Activated CD4-positive, alpha-beta T cell treated with anti-CD3 and anti-CD28 coated beads, Interleukin-2, amount 10 ng/mL, durations not matched to agents 24 days and 14 days (primary cell): ENCODE measurements at places on chromosomes 7 and 10. TPM values are rescaled to one million over a fixed set of nuclear protein-coding genes. Genes with fewer than 3 reads are reported as not detected.
A peak's percentile ranks its signal among the peaks of the same experiment; 100 is the strongest.

Gene SEMA3D
- 0.47 and 0.64 TPM in 2 replicates for total RNA-seq

Gene CFAP70
- total RNA-seq = 0.17 and 0.33 TPM in 2 replicates

Gene STEAP4
- 0.52 and 0.58 TPM in 2 replicates for total RNA-seq

Gene CNPY1
- total RNA-seq = not detected in 2 replicates

Gene FAM20C
- 0.88 and 1.0 TPM in 2 replicates for total RNA-seq

GRCh38 chr7:155465761-155466141, 7.8 kb downstream of the EN2 start:
- no peak overlapping the region for H3K27ac ChIP-seq
- DNase-seq = no peak
- H3K36me3 ChIP-seq = no peaks in the 10 kb centered on the region

DNA sequence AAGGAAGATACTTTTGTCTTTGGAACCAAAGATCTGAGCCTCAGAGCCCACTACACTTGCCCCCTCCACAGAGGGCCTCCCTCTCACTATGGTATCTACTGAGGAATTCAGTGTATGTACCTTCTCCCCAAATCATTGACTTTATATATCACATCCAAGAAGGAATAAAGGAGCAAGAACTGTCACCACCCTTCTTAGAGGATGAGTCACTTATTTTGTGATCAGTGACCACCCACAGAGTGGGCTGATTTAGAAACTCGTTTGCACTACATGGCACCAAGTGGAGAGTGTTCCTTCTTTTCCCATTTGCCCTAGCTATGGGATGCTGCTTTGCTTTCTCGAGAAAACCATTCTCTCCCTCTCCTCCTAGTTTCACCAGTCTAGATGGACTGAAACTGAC, 5.7 kb downstream of the TMEM243 start:
- peaks cover 67% of the 10 kb centered on the region for H3K4me1 ChIP-seq
- H3K4me3 ChIP-seq = peak overlapping the region; percentile 72
- H3K27me3 ChIP-seq = no peaks in the 10 kb centered on the region
- H3K27ac ChIP-seq = peak overlapping the region; percentile 85
- H3K36me3 ChIP-seq = peaks cover 37% of the 10 kb centered on the region
- no peak for DNase-seq

GRCh38 chr7:23907012-23907411, 197.0 kb downstream of the STK31 start:
- H3K36me3 ChIP-seq = no peaks in the 10 kb centered on the region
- H3K27me3 ChIP-seq = peaks cover 5% of the 10 kb centered on the region
- H3K27ac ChIP-seq = no peak overlapping the region
- no peak for DNase-seq

DNA sequence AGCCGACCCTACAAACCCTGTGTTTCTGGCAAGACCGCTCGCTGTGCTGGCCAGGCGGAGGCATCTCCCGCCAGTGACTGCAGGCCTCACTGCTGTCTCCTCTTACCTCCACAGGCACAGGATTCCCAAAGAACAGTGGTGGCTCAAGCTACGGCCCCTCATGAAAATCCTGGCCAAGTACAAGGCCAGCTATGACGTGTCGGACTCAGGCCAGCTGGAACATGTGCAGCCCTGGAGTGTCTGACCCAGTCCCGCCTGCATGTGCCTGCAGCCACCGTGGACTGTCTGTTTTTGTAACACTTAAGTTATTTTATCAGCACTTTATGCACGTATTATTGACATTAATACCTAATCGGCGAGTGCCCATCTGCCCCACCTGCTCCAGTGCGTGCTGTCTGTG, 36.2 kb downstream of the PITRM1 start:
- H3K27ac ChIP-seq = no peak overlapping the region
- no peaks in the 10 kb centered on the region for H3K27me3 ChIP-seq
- peaks cover 75% of the 10 kb centered on the region for H3K36me3 ChIP-seq
- no peak overlapping the region for H3K4me3 ChIP-seq

- DNase-seq = no peak
- no peak overlapping the region for H3K4me3 ChIP-seq
- H3K4me1 ChIP-seq = peaks cover 2% of the 10 kb centered on the region
- H3K27ac ChIP-seq = no peak overlapping the region
- H3K27me3 ChIP-seq = peaks cover 4% of the 10 kb centered on the region
- H3K36me3 ChIP-seq = no peaks in the 10 kb centered on the region
These were observed 31.2 kb upstream of the ZNF438 start for GRCh38 chr10:31062856-31063255.

DNA sequence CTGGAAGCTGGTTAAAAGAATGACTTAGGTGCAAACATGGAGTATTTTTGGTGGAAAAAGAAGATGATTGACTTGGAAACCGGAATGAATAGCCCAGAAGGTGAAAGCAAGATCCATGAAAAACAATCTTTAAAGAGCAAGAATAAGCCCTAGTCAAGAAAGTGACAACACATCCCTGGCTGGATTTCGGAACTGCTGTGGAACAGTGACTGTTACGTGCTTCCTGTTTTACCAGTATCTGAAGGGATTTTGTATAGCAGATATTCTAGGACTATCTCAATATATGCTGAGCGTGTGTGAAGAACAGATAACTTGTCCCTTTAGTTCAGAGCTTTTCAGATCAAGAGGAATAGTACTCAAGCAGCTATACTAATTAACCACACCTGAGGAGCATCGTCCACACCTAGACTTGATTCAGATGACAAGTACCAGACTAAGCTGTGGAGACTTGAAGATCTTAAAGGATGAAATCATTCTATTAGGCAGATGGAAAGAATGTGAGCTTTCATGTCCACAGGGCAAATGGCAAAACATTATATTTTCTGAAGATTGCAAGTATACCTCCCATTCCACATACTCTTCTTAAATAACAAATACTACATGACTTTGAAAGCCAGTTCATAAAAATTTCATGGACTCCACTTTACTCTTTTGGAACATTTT, 11.5 kb upstream of the TES start:
- H3K4me3 ChIP-seq = no peak overlapping the region
- peaks cover 46% of the 10 kb centered on the region for H3K27me3 ChIP-seq
- no peaks in the 10 kb centered on the region for H3K4me1 ChIP-seq
- H3K27ac ChIP-seq = no peak overlapping the region
- no peaks in the 10 kb centered on the region for H3K36me3 ChIP-seq
- DNase-seq = no peak

DNA sequence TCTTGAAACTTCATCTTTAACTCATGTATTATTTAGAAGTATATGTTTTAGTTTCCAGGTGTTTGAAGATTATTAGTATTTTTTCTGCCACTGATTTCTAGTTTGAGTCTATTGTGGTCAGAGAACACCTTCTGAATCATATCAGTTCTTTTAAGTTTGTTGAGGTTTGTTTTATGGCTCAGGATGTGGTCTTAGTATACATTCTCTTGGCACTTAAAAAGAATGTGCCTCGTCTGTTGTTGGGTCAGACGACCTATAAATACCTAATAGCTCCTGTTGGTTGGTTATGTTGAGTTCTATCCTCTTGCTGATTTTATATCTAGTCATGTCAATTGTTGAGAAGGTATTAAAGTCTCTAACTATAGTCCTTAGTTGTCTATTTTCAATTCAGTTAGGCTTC, 15.9 kb downstream of the TDRD1 start:
- H3K4me1 ChIP-seq = peaks cover 6% of the 10 kb centered on the region
- H3K27ac ChIP-seq = no peak overlapping the region
- H3K27me3 ChIP-seq = peaks cover 45% of the 10 kb centered on the region
- no peak overlapping the region for H3K4me3 ChIP-seq
- no peaks in the 10 kb centered on the region for H3K36me3 ChIP-seq
- no peak for DNase-seq

DNA sequence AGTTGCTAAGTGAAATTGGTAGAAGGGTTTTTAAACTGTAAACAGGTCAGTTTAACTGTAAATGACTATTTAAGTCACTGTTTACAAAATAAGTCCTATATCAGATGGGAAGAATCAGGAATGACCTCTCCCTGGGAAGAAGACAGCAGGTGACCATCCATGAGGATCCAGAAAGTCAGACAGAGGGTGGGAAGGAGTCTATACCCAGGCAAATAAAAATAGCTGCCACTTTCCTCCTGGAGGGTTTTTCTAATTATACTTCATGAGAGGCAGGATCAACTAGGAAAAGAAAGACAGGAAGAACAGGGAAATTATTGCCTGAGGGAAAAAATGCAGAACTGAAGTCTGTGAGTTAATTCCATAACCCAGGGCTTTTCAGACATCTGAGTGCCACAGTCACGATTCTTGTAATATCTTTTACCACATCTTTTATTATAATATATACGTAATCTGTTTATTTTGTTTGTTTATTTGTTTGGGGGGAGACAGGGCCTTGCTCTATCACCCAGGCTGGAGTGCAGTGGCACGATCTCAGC, 7.0 kb downstream of the DNTT start:
- no peak overlapping the region for H3K27ac ChIP-seq
- H3K4me1 ChIP-seq = no peaks in the 10 kb centered on the region
- no peak overlapping the region for H3K4me3 ChIP-seq
- H3K36me3 ChIP-seq = no peaks in the 10 kb centered on the region
- peaks cover 17% of the 10 kb centered on the region for H3K27me3 ChIP-seq
- no peak for DNase-seq

DNA sequence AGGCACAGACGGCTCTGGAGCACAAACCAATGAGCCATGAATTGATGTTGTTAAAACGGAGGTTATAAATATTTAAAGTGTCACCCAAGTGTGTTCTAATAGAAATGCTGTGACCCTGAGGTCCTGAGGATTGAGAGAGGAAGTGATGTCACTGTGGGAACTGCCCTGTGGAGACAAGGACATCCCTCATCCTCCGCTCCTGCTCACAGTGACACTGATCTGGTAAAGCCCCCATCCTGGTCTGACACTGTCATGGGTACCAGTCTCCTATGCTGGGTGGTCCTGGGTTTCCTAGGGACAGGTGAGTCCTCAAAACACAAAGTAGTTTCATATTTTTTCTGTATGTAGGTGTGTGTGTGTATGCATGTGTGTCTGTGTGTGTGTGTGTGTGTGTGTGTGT, 237.9 kb upstream of the PRSS1 start:
- H3K4me1 ChIP-seq = peaks cover 16% of the 10 kb centered on the region
- H3K36me3 ChIP-seq = no peaks in the 10 kb centered on the region
- DNase-seq = no peak
- H3K27ac ChIP-seq = no peak overlapping the region
- no peak overlapping the region for H3K4me3 ChIP-seq
- H3K27me3 ChIP-seq = peaks cover 4% of the 10 kb centered on the region

GRCh38 chr10:108905171-108905570, 1018.1 kb downstream of the XPNPEP1 start:
- no peaks in the 10 kb centered on the region for H3K27me3 ChIP-seq
- no peak for DNase-seq
- H3K27ac ChIP-seq = no peak overlapping the region
- no peaks in the 10 kb centered on the region for H3K36me3 ChIP-seq
- no peak overlapping the region for H3K4me3 ChIP-seq

GRCh38 chr10:44022203-44022602, 362.7 kb downstream of the CXCL12 start:
- no peaks in the 10 kb centered on the region for H3K36me3 ChIP-seq
- H3K4me1 ChIP-seq = no peaks in the 10 kb centered on the region
- no peak for DNase-seq
- H3K27ac ChIP-seq = no peak overlapping the region

DNA sequence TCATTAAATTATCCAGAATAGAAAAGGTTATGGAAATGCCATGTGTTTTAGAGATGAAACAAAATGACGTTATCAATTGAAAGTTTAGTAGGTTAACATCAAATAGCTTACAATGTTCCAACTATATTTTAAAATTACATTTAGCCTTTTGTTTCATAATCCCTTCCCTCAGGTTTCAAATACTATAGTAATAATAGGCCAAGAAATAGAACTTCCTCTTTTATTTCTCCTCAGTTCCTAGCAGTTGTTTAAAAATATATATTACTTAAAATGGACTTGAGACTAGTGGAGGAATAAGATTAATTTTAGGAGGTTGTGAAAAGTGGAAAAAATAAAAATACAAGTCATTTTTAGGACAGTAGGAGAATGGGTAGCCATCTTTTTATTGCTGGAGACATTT, 16.4 kb upstream of the PDSS1 start:
- H3K27me3 ChIP-seq = peaks cover 8% of the 10 kb centered on the region
- H3K4me3 ChIP-seq = no peak overlapping the region
- no peak overlapping the region for H3K27ac ChIP-seq
- DNase-seq = no peak
- H3K36me3 ChIP-seq = no peaks in the 10 kb centered on the region

DNA sequence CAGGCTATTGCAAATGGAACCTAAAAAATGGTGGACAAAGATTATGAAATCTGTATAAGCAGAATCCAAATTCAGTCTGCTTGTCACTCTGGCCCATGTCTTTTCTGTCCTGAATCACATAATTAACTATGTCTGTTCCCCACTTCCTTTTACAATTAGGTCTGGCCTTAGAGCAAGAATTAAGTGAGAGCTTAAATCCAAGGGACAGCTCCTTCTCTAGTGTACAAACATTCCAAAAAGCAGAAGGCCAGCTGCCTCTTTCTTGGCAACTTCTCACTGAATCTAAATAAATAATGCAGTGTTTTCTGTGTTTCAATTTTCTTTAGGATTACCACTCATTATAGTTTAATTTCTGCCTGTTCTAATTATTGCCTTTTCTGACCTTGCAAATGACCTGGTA, 39.3 kb upstream of the NEBL start:
- no peaks in the 10 kb centered on the region for H3K4me1 ChIP-seq
- no peaks in the 10 kb centered on the region for H3K36me3 ChIP-seq
- H3K27ac ChIP-seq = no peak overlapping the region
- DNase-seq = no peak
- no peaks in the 10 kb centered on the region for H3K27me3 ChIP-seq

DNA sequence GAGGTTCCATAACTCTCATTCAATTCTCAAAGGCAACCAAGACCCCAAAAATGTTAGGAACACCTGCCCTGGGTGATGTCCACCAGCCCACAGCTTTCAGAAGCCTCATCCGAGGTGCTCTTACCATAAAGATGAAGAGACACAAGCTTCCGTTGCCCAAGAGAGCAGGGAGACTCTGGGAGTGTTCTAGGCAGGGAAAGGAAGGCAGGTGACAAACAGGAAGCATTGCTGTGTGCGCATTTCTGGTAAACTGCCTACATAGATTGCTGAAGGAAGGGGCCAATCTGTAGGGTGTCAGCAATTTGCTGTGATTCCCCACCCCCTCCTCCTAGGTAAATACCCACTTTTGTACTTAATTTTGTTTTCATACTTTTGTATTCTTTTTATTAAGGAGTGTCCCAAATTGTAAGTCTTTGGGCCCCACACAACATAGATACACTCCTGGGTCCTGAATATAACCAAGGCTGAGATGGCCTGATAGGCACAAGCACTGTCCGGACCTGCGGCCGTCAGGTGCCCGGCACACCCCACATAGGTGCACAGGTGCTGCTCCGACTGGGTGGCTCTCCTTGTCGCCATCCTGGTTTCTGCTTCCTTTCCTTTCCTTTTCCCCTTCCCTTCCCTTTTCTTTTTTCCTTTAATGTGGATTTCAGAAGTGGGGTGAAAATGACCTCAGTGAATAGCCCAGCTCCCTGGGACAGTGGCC, 51.4 kb upstream of the SMNDC1 start:
- no peaks in the 10 kb centered on the region for H3K27me3 ChIP-seq
- peak; percentile 81 for DNase-seq
- H3K4me3 ChIP-seq = peak overlapping the region; percentile 89
- peak overlapping the region; percentile 99 for H3K27ac ChIP-seq
- H3K4me1 ChIP-seq = peaks cover 71% of the 10 kb centered on the region
- no peaks in the 10 kb centered on the region for H3K36me3 ChIP-seq
